ENCODE measurements at places on chromosomes 3 and 15. TPM values are rescaled to one million over a fixed set of nuclear protein-coding genes. Genes with fewer than 3 reads are reported as not detected.

Gene KNG1
- not detected for total RNA-seq

Gene NR2E3
- not detected for total RNA-seq

Gene SLC28A2
- total RNA-seq, result not detected

Gene MUC20
- total RNA-seq, result 8.9 TPM

Gene SPINK8
- not detected for total RNA-seq

GRCh38 chr15:38066612-38067011, 132.2 kb downstream of the TMCO5A start:
- H3K27ac ChIP-seq, result no peak overlapping the region
- H3K4me1 ChIP-seq, result peaks cover 14% of the 10 kb centered on the region
- H3K4me3 ChIP-seq, result no peak overlapping the region
- no peaks in the 10 kb centered on the region for H3K27me3 ChIP-seq

DNA sequence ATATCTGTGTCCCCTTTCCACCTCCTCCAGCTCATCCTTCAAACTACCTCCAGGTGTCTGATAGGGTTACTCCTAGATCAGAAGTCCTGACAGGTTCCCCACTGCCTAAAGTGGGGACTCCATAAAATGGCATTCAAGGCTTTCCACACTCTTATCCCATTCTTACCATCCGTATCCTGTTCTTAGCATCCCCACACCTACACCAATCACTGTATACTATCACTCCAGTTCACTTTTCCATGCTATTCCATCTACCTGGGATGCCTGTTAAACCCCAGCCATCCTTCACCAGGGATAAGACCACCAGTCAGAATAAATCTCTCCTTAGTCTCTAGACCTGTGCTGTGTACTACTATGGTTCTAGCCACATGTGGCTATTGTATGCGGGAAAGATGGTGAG, 19.1 kb downstream of the SSR3 start:
- no peaks in the 10 kb centered on the region for H3K36me3 ChIP-seq
- no peaks in the 10 kb centered on the region for H3K27me3 ChIP-seq
- H3K4me3 ChIP-seq, result no peak overlapping the region
- peak overlapping the region; percentile 81 for H3K27ac ChIP-seq
- DNase-seq, result no peak
- H3K4me1 ChIP-seq, result peaks cover 24% of the 10 kb centered on the region

DNA sequence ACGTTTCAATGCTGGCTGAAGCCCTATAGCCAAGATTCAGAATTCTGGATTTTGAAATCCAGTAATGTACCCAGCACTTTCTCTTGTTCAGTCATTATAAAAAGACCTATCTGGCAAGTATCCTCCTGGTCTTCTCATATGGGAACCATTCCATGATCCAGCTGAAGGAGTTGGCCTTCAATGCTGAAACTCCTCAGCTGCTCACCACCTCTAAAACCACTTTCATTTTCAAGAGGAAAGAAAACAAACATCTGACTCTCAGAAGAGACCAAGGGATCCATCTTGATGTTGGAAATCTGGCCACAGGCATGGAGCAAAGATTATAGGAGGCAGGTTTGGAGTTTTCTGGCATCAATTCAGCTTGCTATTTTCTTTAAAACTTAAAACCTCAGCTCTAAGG, 235.4 kb downstream of the FMN1 start:
- no peak overlapping the region for H3K27ac ChIP-seq
- no peak overlapping the region for H3K4me3 ChIP-seq
- no peaks in the 10 kb centered on the region for H3K36me3 ChIP-seq
- no peaks in the 10 kb centered on the region for H3K27me3 ChIP-seq

GRCh38 chr3:134809427-134810051, 14.5 kb downstream of the EPHB1 start:
- H3K27ac ChIP-seq, result no peak overlapping the region
- no peak overlapping the region for H3K4me3 ChIP-seq
- no peaks in the 10 kb centered on the region for H3K36me3 ChIP-seq
- DNase-seq, result no peak
- H3K4me1 ChIP-seq, result no peaks in the 10 kb centered on the region
- no peaks in the 10 kb centered on the region for H3K27me3 ChIP-seq

DNA sequence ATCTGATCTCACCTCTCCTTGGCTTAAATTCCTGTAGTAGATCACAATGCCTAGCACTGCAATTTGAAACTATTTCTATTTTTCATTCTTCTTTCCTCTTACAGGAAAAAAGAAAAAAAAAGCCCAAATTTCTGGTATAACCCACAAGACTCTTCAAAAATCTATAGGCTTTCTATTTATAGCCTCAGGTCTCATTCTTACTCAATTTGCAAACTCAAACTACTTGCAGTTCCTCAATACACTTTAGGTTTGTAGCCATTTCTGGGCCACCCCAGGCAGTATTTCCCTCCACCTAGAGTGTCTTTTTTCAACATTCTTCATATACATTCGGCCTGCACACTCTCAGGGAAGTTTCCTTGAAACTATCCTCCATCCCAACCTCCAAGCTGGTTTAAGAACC, 169.0 kb downstream of the TBC1D5 start:
- no peaks in the 10 kb centered on the region for H3K27me3 ChIP-seq
- H3K4me3 ChIP-seq, result no peak overlapping the region
- H3K4me1 ChIP-seq, result peaks cover 4% of the 10 kb centered on the region
- DNase-seq, result no peak
- H3K27ac ChIP-seq, result no peak overlapping the region
- no peaks in the 10 kb centered on the region for H3K36me3 ChIP-seq

GRCh38 chr3:124033360-124034015, 41.6 kb upstream of the ROPN1 start:
- no peaks in the 10 kb centered on the region for H3K36me3 ChIP-seq
- no peak for DNase-seq
- H3K27me3 ChIP-seq, result peaks cover 3% of the 10 kb centered on the region

DNA sequence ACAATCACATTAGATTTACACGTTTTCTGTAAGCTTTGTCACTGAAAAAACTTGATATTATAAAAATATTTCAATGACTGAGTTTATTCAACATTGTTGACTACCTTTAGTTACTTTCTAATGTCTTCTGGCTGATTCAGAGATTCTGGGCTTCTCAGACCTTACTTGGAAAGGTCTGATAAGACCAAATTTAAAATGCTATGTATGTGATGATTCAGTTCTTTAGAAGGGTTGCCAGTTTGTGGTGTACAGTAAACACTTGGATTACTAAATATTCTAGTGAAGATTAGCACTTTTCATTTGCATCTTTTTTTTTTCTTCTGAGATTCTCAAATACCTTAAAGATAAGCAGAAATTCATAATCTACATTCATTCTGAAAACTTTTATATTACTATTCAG, 49.8 kb downstream of the SGO1 start:
- no peaks in the 10 kb centered on the region for H3K36me3 ChIP-seq
- H3K27me3 ChIP-seq, result no peaks in the 10 kb centered on the region
- H3K27ac ChIP-seq, result no peak overlapping the region
- no peak for DNase-seq

DNA sequence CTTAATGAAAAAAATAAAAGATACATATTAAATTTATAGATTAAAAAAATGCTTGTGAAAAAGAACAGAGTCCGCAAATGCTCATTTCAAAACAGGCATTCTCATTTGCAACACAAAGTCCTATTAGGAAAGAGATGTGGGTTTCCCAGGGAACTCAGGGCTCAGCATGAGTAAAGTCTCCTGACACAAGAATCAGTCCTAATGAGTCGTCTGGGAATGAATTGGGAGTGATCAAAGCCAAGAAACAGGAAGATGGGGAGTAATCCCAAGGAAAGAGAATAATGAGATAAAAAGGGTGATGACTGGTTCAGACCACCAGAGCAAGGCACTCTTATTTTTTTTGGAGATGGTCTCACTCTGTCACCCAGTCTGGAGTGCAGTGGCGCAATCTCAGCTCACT, 443.7 kb downstream of the NR2F2 start:
- H3K4me3 ChIP-seq, result no peak overlapping the region
- DNase-seq, result no peak
- no peaks in the 10 kb centered on the region for H3K4me1 ChIP-seq

- no peaks in the 10 kb centered on the region for H3K27me3 ChIP-seq
- no peaks in the 10 kb centered on the region for H3K4me1 ChIP-seq
- H3K27ac ChIP-seq, result no peak overlapping the region
- H3K36me3 ChIP-seq, result no peaks in the 10 kb centered on the region
Measured at GRCh38 chr3:40869013-40869412, 330.3 kb upstream of the CTNNB1 start.

DNA sequence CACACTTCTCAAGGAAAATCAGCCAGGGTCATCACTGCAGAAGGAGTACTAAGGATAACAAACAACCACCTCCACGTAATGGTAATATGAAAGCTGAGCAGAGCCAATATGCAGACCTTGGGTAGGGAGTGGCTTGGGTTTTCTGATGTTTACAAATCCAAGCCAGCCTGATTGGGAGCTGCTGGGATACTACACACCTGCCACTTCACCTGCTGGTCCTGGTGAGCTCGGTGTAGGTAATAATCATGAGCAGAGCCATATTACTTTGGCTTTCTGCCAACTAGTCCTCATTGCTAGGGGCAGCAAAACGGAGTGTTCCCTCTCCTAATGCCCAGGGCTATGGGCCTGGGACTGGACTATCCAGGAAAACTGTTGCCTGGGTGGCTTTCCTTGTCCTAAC, 433.5 kb upstream of the PPP2R3A start:
- no peak overlapping the region for H3K4me3 ChIP-seq
- H3K27ac ChIP-seq, result no peak overlapping the region
- no peaks in the 10 kb centered on the region for H3K4me1 ChIP-seq
- H3K36me3 ChIP-seq, result no peaks in the 10 kb centered on the region
- DNase-seq, result peak; percentile 36
- H3K27me3 ChIP-seq, result no peaks in the 10 kb centered on the region

DNA sequence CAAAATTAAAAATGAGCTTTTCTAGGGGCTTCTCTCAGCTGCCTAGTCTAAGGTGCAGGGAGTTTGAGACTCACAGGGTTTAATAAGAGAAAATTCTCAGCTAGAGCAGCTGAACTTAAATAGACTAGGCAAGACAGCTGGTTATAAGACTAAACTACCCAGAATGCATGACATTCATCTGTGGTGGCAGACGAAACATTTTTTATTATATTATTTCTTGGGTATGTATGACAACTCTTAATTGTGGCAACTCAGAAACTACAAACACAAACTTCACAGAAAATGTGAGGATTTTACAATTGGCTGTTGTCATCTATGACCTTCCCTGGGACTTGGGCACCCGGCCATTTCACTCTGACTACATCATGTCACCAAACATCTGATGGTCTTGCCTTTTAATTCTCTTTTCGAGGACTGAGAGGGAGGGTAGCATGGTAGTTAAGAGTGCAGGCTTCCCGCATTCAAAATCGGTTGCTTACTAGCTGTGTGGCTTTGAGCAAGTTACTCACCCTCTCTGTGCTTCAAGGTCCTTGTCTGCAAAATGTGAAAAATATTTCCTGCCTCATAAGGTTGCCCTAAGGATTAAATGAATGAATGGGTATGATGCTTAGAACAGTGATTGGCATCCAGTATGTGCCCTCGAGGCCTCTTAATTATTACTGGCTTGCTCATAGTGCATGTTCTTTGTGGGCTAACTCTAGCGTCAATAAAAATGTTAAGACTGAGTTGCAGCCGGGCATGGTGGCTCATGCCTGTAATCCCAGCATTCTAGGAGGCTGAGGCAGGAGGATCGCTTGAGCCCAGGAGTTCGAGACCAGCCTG, 984 bp downstream of the CCR5 start:
- DNase-seq, result no peak
- no peaks in the 10 kb centered on the region for H3K4me1 ChIP-seq
- no peak overlapping the region for H3K4me3 ChIP-seq
- no peak overlapping the region for H3K27ac ChIP-seq
- H3K36me3 ChIP-seq, result no peaks in the 10 kb centered on the region

DNA sequence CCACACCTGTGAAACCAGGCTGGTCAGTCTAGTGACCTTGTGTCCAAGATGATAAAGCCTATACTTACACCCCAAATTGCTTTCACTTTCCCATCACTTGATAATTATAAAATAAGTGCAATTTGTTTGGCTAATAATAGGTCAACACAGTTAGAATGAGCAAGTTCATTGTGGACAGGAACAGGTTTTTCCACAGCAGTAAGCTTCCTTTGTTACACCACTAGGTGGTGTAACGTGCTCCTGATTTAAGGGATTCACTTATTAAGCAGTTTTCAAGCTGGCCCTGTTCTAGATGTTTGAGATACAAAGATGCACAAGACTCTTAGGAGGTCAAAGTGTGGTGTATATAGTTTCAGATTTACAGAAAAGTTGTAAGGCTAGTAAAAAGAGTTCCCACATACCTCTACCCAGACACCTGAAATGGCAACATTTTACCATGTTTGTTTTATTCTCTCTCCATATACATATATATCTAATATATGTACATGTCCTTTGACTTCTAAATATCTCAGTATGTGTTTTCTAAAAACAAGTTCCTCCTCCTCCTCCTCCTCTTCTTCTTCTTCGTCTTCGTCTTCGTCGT, 6.8 kb upstream of the MFSD1 start:
- no peak for DNase-seq
- no peaks in the 10 kb centered on the region for H3K4me1 ChIP-seq
- H3K36me3 ChIP-seq, result no peaks in the 10 kb centered on the region
- no peak overlapping the region for H3K4me3 ChIP-seq
- no peaks in the 10 kb centered on the region for H3K27me3 ChIP-seq

DNA sequence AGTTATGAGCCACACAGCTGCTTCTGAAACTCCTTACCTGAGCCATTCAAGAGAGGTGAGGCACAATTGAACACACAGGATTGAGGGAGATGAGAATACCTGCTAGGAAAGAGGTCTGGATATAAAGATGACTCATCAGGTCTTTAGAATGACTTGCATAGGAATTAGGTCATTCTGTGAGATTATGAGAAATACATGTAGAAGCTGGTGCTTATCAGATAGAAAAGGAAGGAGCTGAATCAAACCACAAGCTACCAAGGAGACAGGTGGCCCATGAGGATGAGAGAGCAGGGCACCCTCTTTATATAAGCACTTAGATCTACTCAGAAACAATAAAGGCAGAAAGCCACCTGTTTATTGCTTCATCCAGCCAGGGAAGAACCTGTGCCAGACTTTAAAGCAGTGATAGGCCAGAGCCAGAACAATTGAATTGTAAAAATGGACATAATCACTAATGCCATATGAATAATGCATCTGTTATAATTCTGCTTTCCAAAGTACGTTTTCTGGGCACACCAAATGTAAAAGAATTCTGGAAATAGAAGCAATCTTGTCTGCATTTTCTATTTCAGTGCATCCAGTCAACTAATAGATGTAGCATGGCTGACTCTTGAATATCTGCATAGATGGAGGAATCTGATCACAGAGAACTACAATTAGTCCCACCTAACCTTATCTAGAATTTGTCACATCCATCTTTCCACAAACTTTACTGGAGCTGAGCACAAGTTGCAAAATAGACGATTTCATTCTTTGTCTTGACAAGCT, 74.9 kb downstream of the PIK3R4 start:
- no peak overlapping the region for H3K27ac ChIP-seq
- H3K36me3 ChIP-seq, result no peaks in the 10 kb centered on the region
- H3K27me3 ChIP-seq, result no peaks in the 10 kb centered on the region
- no peak for DNase-seq

DNA sequence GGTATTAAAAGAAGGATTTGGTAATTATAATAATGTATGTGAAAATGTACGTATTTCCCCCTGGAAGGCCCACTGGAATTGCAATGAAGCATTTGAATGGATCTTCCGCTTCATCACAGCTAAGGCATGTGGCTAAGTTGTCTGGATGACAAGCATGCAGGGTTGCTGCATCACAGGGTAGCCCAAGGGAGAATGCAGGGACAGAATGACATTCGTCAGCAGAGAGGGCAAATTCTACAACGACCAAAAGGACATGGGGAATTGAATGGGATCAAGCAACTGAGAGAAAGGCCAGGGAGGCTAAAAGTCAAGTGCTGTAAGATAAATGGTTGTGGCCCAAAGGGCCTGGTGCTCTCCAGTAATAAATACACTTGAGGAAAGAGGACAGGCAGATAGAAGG, 95.4 kb downstream of the ISL2 start:
- no peaks in the 10 kb centered on the region for H3K36me3 ChIP-seq
- no peak overlapping the region for H3K4me3 ChIP-seq
- no peak overlapping the region for H3K27ac ChIP-seq
- H3K27me3 ChIP-seq, result no peaks in the 10 kb centered on the region
